Renal cortical epithelial cell (primary cell): ENCODE measurements at places on chromosomes 2 and 18.
A peak's percentile ranks its signal among the peaks of the same experiment; 100 is the strongest.

GRCh38 chr18:76963936-76964335 is 141.6 kb downstream of the ZNF236 start:
- no peak for DNase-seq

- peak; percentile 47 for DNase-seq
Measured at GRCh38 chr2:112493858-112494648, 12.1 kb downstream of the TTL start.

DNA sequence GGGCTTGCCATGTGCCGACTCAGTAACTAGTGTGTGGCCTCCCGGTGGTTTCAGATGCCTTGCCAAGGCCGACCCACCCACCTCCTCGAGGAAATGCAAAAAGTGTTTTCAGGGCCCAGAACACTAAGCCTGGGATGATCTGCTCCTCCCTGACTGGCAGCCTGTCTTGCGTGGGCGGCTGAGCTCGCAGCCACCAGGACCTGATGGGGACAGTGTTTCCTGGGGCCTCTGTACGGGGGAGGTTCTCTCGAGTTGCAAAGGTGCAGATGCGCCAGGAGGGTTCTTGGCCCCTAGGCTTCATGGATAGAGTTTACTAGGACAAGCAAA is 85.2 kb downstream of the GLI2 start:
- peak; percentile 33 for DNase-seq

GRCh38 chr2:16124881-16125613 is 184.7 kb downstream of the MYCN start:
- no peak for DNase-seq

DNA sequence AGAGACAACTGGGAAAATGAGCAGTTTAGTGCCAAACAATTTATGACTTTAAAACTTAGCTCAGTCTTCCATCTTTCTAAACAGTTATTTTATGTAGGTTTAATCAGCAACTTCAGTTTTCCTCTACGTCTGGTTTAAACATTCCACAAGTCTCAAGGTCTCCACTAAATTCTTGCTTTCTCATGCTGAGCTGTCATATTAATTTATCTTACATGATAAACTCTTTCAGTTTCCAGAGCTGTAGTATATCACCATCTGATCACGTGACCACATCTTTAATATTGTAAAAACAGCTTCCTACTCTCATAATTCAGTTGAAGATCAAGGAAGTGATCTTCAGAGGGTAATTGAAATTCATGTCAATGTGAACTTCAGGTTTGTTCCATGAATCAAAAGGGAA is 158.6 kb downstream of the ZNF804A start:
- DNase-seq, result no peak

DNA sequence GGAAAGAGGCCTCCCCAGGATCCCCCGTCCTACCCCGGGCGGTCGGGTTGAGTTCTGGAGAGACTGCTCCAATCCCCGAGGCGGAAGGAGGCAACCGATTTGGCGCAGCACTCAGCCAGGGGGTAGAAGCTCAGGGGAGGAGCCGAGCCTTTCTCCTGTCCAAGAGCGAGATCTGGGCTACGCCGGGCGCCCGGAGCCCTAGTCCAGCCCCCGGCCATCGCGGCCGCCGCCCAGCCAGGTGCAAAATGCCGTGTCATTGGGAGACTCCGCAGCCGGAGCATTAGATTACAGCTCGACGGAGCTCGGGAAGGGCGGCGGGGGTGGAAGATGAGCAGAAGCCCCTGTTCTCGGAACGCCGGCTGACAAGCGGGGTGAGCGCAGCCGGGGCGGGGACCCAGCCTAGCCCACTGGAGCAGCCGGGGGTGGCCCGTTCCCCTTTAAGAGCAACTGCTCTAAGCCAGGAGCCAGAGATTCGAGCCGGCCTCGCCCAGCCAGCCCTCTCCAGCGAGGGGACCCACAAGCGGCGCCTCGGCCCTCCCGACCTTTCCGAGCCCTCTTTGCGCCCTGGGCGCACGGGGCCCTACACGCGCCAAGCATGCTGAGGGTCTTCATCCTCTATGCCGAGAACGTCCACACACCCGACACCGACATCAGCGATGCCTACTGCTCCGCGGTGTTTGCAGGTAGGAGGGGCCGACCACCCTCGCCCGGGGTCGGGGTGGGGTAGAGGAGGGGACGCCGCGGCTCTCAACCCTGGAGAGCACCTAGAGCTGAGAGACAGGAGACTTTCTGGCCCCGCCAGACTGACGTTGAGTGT is at the start of gene DYSF:
DYSF (plus strand) TSS at position 158 of the 817 bp plus-strand sequence.
- DNase-seq, result no peak

- peak; percentile 51 for DNase-seq
Measured at GRCh38 chr18:59950215-59950944, 50.6 kb downstream of the PMAIP1 start.

- no peak for DNase-seq
Measured at GRCh38 chr18:75337348-75337747, 90.2 kb downstream of the SMIM21 start.

DNA sequence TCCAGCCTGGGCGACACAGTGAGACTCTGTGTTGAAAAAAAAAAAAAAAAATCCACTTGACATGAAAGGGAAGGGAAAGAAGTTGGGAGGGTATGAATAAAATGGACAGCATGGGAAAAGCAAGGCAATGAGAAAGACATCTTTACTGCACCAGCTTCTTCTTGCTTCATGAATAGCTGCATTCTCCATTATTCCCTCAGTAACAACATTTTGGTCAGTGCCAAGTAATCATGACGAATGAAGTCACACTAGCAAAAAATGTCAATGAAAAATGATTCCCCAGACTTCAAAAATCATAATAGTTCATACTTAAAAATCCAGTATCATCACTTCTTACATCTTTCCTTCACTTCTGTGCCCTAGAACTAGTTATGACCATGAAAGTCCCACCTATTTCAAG is 30.4 kb downstream of the ADAM17 start:
- DNase-seq, result no peak

DNA sequence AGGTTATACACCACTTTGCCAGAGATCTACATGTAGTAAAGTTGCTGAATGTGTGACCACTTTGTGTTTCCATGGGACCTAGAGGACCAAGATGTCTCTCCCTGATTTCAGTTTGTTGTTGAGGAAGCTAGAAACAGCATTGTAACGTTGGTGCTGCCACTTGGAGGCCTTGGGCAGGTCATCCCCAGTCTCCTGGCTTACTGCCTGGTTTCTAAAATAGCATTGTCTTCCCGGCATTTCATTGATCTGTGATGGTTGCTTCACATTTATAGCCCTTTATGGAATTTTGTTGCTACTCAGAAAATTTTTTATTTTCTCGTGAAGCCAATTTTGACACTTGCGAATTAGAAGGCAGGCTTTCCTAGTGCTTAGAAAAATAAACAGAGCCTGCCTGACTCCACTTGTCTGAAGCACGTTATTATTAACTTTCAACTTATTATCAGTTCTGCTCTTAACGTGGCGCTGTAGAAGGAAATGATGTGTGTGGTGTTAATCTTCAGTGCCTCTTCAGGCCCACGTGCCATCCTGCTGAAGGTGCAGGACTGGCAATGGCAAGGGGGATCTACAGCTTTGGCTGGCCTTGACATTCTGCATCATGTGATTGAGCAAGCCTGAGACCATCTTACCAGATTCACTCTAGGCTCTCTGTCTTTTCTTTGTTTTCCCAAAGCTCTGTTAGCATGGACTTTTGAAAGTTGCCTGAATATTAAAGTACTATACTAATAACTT is 59.9 kb downstream of the INPP4A start:
- DNase-seq, result no peak

DNA sequence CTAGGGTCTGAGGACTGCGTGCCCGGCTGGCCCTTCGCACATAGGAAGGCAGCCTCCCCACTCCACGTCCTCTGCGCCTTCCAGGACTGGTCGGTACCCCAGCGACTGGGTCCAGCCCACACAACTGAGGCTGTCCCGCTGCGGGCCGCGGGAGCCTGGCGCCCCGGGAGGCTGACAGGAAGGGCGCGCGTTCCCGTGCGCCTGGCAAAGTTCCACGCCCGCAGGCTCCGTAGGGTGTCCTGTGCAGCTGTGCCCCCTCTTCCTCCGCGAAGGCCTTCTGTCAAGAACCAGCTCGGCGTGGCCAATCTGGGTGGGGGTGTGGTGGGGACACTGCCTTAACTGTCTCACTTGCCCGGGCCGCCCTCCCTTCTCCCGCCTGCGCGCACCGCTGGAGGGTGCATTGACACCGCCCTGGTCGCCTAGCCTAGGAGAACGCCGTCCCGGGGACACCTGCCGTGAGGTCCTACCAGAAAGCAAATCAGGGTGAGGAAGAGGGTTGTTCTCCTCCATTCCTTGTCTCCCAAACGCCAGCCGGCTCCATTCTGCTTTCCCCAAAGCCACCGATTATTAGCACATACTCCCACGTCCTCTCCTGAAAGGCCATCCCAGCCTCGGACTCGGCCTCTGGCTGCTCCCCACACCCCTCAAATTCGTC is 618 bp upstream of the LYPD1 start:
- peak; percentile 15 for DNase-seq

- no peak for DNase-seq
Measured at GRCh38 chr2:42895134-42895790, 102.9 kb upstream of the HAAO start.

DNA sequence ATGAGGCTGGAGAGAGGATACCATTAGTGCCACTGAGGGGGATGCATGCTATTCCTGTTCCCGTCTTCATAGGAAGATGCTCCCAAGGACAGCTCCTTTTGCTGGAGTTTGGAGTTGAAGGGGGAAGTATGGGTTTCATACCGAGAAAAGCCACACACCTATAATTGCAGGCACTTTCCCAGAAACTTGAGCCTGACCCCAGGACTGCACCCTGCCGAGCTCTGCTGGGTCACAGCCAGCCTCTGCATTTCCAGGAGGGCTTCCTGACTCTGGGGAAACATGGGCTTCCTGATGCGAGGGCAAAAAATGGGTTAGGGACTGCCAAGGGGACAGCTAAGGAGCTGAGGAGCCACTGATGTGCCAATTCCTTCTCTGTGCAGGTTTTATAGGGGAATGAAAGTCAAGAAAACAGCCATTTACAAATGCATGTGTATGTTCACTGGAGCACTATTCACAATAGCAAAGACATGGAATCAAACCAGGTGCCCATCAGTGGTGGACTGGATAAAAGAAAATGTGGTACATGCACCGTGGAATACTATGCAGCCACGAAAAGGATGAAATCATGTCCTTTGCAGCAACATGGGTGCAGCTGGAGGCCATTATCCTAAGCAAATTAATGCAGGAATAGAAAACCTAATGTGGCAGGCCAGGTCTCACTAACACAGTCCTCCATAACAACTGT is 104.5 kb downstream of the ACAA2 start:
- no peak for DNase-seq

DNA sequence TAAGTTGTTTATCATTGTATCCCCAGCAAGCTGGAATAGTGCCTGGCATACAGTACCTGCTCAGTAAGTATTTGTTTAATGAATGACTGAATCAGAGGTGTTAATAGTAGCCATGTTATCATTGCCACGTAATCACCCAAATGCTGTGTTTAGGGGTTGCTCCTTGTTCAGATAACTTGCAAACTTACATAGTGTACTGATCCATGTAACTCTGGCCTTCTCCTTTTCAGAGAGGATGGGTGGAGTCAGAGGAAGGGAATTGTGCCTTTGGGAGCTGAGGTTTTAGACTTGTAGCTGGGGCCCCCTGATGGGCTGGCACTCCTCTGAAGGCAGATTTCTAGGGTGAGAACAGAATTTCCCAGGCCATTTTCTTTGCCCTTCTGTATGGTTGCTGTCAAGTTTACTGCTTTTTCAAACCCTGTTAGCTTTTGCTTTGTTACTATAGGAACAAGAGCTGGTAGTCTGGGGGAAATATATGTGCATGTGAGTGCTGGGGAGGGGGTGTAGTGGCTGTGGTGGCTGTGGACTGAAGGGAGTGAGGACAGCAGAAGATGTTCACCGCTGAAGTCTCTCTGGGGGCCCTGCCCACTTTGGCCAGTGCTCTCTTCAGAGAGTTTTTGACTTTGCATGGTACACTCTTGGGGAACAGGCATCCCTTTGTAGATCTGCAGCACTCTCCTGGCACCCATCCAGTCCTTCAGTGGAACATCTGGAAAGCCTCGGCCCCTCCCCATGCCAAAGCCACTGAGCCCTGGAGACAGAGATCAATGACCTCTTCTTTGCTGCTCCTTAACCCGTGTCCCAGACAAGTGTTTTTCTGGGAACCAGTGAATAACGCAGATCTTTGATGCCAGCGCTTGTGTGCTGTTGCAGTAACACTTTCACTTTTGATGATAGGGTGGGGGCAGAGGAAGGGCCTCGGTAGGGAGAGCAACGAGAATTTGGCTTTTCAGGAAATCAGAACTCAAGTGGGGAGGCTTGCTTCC is 209.0 kb downstream of the PRKCE start:
- peak; percentile 75 for DNase-seq

GRCh38 chr2:49186050-49186648 is 31.8 kb upstream of the FSHR start:
- no peak for DNase-seq

GRCh38 chr2:147375073-147375472 is 469.8 kb upstream of the ACVR2A start:
- no peak for DNase-seq

- no peak for DNase-seq
Measured at GRCh38 chr2:66448136-66448991, 13.4 kb downstream of the MEIS1 start.

DNA sequence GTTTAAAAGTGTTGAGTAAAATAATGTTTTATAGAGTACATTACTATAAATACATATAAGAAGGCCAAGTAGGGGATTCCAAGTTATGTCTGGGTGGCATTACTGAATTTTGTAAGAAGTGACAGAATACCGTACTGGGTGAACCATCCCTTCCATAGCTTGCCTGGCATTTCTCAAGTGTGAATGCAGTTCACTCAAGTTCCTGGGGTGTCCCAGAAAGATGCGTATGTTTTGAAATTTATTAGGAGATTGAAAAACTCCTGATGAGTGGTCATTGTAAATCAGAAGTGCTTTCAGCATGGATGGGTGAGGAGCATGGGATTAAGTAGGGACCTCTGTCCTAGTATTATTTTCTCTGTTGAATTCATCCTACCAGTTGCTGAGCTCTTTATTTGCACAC is 103.2 kb downstream of the VAPA start:
- no peak for DNase-seq

DNA sequence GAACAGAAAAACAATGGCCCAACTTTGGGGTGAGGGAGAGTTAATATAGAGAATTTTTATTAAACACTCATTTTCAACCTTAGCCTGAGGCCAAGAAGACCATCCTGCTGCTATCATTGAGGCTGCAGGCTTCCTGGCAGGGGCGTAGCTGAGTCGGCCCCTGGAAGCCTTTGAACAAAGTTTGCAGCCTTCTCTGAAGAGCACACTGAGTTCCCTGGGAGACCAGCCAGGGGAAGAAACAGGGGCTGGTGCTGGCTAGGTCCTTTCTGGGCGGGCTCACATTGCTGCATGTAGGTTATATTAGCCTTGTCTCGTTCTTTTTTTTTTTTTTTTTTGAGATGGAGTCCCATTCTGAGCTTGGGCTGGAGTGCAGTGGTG is 126.8 kb upstream of the HS6ST1 start:
- no peak for DNase-seq

DNA sequence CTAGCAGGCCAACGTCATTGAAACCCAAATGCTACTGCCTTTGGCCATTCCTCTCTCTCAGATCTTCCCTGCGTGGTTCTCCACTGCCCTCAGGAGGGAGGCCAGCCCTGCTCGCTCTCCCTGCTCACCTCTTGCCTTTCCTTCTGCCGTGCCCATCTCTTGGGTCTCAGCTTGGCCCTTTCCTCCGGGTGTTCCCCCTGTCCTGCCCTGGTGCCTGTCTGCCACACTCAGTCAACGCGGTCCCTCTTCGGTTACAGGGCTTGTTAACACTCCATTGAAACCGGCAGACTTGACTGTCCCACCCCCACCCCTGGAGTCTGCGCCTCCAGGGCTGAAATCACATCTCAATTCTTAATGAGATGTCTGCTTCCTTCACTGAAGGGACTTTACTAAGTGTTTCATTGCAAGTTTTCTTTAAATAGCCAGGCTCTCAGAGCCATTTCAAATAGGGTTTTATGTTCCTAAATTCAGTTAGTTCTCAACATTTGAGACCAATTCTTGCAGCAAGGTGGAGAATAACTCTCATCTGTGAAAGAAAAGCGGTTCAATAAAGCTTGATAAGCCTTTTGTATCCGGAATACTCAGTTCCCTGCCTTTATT is 237.6 kb downstream of the DYSF start:
- DNase-seq, result no peak
